ENCODE measurements at places on chromosomes 1 and 21.

- DNase-seq = peak; percentile 9
Observed at GRCh38 chr1:199123615-199124014, 484.8 kb downstream of the PTPRC start.

- DNase-seq = no peak
Observed at GRCh38 chr21:35227786-35228185, 178.7 kb upstream of the RUNX1 start.

GRCh38 chr1:90711696-90712095, 5.4 kb downstream of the BARHL2 start:
- DNase-seq = no peak

GRCh38 chr1:245684571-245684970, 529.8 kb downstream of the KIF26B start:
- no peak for DNase-seq

- no peak for DNase-seq
Observed at GRCh38 chr1:230109895-230110667, 43.0 kb downstream of the GALNT2 start.

GRCh38 chr1:110067479-110067892, 3.0 kb downstream of the ALX3 start:
- no peak for DNase-seq

GRCh38 chr1:18237371-18237770, 129.8 kb downstream of the IGSF21 start:
- no peak for DNase-seq

GRCh38 chr1:207810173-207810572, 58.3 kb downstream of the CD46 start:
- DNase-seq = peak; percentile 91

DNA sequence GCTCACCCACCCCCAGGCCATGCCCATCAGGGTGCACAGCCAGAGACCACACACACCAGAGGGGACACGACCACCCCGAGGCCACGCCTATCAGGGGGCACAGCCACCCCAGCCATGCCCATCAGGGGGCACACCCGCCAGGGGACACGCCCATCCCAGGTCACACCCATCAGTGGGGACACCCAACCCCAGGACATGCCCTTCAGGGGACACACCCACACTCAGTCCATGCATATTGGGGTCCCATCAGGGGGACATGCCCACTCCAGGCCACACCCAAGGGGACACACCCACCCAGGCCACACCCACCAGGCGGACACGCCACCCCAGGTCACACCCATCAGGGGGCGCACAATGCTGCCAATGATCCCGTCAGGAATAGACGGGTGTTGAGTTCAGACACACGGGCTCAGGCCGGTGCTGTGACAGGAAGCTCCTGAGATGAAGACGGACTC, 20.7 kb downstream of the MCM3AP start:
- no peak for DNase-seq

- no peak for DNase-seq
Observed at GRCh38 chr1:100799954-100800612, 80.5 kb downstream of the VCAM1 start.

DNA sequence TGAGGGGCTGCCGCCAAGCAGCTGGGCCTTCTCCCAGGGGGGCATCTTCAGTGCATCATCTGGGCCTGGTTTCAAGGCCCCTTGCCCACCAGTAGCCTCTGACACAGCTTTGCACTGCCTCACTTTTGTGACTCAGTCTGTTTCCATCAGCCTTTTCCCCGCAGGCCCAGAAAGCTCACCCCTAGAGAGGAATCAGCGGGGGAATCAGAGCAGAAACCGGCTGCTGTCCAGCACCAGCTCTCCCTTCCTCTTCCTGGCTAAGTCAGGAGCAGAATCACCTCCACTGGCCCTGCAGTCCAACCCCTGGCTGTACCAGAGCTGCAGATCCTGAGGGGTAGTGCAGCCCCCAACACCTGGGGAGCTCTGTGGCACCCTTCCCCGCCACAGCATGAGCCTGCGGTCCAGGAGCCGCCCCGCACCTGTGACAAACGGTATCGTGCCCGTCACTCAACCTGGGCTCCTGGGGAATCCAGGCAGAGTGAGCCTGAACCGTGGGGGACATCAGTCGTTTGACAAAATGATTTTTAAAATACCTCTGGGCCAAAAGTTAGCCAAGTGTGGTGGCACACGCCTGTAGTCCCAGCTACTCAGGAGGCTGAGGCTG, 83.3 kb upstream of the TMEM51 start:
- no peak for DNase-seq

DNA sequence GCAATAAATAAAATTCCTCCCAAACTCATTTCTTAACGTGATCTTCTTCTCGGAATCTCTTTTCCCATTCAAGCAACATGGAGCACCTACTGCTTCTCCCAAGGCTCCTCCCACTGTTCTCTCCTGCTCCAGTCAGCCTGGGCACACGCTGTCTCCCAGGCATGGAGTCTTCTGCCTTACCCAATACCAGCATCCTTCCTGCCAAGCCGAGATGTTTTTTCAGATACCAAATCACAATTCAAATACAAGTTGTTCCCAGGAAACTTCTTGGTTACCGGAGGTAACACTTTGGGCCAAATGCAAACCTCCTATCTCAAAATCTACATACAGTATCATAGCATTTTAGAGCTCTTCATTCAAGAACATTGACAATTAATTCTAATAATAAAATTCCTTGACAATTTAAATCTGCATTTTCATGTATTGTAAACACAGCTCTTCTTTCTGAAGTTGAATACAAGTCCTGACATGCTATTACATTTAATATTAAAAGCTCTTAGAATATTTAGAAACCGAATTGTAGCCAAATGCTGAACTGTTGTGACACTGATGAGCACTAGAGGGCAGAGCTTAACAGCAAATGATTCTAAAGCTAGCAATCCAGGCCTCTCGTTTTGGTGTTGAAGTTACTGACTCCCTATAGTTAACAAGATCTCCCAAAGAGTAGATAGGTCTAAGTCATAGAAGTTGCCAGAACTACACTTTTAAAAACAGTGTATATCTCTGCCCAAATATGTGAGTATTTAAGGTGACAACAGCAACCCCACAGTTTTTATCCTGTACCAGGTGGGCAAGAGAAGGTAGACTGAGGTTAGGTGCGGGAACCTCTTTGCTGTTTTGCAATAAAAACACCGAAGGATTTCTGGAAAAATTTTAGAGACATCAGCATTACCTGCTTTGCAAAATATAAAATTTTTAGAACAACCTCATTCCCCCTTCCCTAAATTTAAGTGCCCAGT, 52.3 kb downstream of the BCAR3 start:
- DNase-seq = peak; percentile 68

DNA sequence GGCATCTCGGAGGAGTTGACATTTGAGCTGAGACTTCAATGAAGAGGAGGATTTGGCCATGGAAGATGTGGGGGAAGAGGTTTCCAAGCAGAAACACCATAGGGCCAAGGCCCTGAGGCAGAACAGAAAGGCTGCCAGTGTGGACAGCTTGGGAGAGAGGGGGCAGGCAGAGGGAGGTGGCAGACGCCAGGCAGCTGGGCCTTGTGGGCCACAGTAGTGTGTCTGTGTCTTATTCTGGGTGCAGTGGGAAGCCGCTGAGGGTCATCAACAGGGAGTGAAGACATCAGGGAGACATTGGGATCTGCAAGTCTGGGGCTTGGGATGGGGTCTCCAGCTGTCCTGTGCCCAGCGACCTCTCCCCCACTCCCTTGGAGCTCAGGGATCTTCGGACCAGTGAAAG, 96.8 kb downstream of the LACTBL1 start:
- DNase-seq = no peak

DNA sequence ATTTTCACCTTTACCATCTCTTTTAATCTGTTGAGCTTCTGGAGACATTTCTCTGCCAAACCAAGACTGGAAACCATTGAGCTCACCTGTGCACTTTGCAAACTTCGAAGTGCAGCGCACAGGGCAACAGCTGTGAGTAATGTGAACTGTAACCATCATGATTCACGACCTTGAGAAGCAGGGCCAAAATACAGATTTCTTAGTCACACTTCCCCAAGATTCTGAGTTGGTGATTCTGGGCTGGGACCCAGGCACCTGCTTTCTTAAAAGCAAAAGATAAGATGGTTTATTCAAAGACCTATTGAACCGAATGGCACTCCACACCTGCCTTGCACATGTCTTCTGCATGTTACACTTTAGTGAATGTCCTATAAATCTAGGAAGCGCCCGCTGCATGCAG, 10.2 kb downstream of the AGTRAP start:
- DNase-seq = no peak

- no peak for DNase-seq
Observed at GRCh38 chr1:161073474-161074121, 3.9 kb upstream of the ARHGAP30 start.

- no peak for DNase-seq
Observed at GRCh38 chr1:8419861-8420260, 101.9 kb downstream of the SLC45A1 start.

- no peak for DNase-seq
Observed at GRCh38 chr1:160717306-160717705, 5.7 kb upstream of the CD48 start.

DNA sequence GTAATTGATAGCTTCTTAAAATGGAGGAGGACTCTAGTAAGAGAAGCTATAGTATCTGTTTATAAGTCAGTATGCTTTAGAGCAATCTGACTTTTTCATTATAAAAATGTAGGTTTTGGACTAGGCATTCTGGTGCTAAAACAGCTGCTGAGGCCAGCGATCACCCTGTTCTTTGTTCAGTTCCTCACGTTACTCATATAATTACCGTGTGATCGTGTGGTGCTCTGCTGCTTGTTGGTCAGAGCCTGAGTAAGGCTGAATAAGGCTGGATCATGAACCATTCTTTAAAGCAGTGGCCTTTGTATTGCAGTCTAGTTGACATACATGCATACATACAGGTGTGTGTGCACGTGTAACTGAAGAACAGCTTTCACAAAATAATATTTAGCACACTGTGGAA, 25.2 kb downstream of the CDC42 start:
- DNase-seq = no peak

GRCh38 chr1:13759072-13759471, 59.1 kb downstream of the PRDM2 start:
- DNase-seq = no peak

DNA sequence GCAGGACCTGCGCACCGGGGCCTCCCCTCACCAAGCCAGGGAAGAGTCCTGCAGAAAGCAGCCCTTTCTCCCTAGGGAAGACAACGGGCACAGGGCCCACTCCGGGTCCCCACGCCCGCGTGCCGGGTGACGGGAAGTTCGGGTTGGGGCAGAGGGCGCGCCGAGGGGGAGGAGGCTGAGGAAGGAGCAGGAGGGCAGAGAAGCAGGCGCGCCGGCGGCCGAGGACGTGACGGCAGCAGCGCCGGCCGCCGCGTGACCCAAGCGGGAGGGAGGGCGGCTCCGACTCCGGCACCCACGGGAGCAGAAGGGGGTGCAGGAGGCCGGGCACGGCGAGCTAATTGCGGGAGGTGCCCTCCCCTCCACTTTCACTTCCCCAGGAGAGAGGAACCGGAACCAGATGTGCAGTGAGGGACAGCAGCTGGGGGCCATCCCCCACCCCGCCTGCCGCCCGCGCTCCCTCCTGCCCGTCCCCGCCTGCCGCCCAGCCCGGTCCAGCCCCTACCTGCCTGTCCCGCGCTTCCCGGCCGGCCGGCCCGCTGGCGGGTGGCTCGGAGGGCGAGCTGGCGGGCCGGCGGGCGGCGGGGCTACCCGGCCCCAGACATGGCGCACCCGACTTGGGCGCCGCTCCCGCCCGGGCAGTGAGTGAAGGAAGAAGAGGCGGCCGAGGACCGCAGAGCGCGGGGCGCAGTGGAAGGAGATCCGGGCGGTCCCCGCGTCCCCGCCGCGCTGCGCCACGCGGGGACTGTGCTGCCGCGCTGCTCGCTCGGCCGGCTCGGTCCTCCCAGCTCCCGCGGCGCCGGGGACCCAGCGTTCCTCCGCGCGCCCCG, 510 bp downstream of the DENND4B start:
- peak; percentile 84 for DNase-seq

GRCh38 chr1:27525296-27526272, 35.6 kb upstream of the WASF2 start:
- DNase-seq = peak; percentile 54

- no peak for DNase-seq
Observed at GRCh38 chr21:34372321-34372720, 3.0 kb upstream of the SMIM11 start.

GRCh38 chr1:181548497-181548896, 65.2 kb downstream of the CACNA1E start:
- DNase-seq = no peak

DNA sequence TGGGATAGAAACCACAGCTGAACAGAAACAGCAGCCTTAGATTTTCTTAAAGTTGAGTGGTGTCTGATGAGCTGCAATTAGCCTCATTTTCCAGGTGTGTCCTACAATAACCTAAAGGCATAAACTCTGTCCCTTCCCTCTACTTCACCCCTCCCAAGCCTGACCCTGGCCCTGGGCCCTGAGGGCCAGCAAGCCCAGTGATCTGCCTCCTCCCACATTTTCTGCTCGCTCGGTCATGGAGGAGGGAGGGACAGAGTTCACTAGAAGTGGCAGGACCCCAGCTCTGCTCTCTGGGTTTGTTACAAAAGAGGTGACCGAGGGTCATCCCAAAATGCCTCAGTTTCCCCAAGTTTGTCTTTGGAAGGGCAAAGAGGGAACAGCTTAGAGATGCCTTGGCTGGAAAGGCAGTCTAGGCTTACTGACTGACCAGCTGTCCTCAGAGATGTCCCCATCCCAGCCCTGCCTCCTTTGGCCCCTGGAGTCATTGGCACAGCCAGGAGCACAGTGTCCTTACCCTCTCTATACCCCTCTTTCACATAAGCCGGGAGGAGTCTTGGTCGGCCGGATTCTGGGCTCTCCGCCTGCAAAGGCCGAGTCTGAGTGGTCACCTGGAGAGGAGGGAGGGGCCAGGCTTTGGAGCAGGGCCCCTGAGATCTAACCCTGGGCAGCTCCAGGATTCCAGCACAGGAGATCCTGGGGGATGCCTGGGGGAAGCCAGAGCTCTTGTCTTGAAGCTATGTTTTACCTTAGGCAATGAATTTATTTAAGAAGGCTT, 172.7 kb downstream of the PTPRU start:
- no peak for DNase-seq

DNA sequence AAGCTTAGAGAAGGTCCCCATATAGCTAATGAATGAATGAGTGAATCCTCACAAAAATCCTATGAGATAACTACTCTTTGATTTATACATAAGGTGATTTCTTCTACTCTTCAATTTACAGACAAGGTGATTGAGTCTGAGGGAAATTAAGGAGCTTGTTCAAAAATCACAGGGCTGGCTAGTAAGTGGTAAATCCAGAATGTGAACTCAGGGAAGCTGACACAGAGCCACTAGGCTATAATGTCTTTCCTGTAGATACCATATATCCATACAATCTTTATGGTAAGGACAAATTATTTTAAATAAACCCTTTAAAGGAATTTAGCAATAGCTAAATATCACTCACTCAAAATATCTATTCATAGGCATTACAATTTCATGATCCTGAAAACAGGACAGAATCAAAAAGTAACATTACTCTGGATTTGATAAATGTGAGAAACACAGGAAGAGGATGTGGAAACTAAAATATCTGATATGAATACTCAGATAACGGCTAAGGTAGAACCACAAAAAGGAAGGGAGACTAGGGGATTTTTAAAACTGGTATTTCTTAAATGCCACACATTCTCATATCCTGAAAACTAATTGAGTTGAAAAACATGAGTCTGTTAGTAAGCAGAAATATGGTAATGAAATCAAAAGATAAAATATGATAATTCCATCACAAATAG, 108.2 kb downstream of the NBPF12 start:
- DNase-seq = no peak

Data from fibroblast of gingiva (primary cell).